NCI-H1092 treated with DMSO at 0.1 percent for 48 hours (cell line): ENCODE measurements at places on chromosomes 2 and 18.

DNA sequence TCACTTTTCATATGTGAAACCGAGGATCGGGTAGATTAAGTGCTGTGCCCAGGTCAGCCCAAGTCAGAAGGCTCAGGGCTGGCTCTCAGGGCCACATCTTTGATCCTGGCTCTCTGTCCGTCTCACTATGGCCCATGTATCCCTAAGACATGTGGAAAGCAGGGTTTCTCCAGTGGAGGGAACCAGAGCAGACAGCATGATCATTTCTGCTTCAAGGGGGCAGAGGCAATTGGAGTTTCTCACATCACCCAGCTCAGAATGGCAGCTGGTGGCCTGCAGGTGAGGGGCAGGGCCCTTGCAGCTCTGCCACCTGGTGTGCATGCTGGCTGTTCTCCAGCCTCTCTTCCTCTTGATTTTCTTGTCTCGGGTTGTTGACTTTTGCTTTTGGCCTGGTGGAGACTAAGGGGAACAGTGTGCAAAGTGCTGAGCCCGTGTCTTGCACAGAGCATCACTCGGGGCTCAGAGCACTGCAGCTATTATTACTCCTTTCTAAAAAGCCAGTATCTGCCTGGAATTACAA is 27.0 kb downstream of the LDLRAD4 start:
- DNase-seq, result peak; percentile 1

DNA sequence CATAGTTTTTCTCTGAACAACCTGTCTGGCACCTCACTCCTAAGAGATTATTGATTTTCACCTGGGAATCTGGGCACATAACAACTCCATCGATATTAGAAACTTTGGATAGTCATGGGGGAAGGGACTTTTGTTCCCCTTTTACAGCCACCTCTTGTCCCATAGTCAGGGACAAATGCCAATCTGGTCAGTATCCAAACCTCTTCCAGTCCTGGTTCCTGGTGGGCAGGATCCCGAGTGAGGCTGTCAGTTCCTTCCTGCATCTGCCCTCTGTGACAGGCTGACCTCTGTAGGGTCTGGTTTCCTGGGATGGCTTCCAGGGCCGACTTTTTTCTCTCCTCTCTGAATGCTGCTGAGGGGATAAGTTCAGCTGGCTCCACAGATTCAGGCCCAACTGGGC is 11.0 kb downstream of the KIF5C start:
- peak; percentile 50 for DNase-seq

GRCh38 chr2:12071318-12071717 is 324.9 kb downstream of the LPIN1 start:
- DNase-seq, result no peak

- no peak for DNase-seq
Observed at GRCh38 chr2:32768387-32769174, 140.7 kb downstream of the TTC27 start.

DNA sequence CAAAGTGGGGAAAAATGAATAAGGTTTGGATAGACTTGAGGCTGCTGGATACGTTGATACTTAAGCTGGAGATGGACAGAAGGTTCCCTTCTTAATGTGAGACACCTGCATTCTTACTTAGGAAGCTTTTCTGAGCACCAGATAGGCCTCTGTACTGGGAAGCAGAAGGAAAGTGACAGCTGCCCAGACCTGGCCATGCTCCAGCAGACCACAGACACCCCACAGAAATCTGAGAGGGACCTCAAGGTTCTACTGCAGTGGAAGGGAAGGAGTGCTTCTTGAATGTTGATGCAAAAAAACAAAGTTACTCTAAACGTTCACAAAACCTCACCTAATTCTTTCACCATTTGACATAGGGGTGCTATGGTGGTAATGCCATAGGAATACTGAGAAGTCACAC is 642.1 kb upstream of the ID2 start:
- no peak for DNase-seq

- DNase-seq, result no peak
Observed at GRCh38 chr2:217913436-217913835, 89.4 kb downstream of the TNS1 start.

DNA sequence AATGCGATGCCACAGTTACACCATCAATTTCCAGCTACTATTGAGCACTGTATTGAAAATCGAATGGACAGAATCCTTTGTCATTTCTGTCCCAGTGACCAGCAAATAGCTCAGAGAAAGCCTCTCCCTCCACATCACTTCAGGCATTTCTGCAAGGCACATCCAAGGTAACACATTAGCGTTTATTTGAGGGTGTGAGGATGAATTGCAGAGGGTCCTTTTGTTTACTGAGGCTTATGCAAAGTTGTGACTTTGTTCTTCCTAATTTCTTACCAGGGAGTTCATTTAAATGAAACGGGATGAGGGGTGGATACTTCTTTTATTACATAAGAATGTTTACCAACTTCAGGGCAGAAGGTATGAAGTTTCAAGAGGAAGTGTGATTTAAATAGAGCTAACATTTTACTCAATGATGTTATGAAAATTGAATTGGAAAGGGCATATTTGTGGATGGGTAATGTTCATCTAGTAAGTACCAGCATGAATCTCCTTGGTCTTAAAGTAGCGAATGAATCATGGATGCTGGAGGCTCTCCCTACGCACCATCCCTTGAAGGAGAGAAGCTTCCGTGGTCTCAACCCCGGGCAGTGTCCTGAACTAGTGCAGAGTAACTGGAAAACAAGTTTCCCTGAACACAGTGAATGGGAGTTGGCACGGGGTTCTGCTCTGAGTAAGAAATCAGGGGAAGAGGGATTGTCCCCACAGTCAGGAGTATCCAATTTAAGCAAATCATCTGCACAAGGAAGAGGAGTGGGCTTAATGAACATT is 756.5 kb downstream of the GALR1 start:
- DNase-seq, result no peak

- DNase-seq, result no peak
Observed at GRCh38 chr2:168816369-168816768, 13.9 kb downstream of the NOSTRIN start.

DNA sequence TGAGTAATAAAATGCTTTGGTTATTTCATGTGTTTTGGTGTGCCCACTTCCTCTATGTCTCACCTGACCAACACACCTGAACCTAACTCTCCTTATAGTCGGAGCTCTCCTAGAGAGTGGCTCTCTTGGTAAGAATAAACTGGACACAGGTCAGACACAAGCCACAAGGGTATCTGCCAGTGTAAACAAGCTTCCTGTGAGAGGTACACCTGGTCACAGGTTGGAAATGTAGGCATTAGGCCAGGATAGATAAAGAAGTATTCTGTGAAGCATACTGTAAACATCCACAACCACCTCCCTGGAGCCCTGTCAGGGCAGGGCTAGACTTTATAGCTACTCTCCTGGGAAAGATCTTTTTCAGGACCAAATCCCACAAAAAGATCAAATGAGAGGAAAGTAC is 69.4 kb downstream of the ZDBF2 start:
- DNase-seq, result no peak

DNA sequence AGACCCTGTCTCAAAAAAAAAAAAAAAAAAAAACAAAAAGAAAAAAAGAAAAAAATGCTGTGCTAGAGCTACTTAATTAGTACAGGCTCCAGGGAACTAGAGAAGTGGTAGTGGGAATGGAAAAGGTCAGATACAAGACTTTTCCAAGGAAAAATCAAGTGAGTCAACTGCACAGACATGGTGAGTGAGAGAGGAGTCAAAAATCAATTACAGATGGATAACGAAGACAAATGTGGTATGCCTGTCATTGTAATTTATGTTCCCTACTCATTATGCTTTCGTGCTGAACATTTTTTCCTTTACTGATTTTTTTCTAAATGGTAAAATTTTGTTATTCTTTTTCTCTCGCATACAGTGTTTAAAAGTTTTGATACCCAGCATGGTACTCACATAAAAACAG is 111.5 kb downstream of the MDH1 start:
- no peak for DNase-seq

DNA sequence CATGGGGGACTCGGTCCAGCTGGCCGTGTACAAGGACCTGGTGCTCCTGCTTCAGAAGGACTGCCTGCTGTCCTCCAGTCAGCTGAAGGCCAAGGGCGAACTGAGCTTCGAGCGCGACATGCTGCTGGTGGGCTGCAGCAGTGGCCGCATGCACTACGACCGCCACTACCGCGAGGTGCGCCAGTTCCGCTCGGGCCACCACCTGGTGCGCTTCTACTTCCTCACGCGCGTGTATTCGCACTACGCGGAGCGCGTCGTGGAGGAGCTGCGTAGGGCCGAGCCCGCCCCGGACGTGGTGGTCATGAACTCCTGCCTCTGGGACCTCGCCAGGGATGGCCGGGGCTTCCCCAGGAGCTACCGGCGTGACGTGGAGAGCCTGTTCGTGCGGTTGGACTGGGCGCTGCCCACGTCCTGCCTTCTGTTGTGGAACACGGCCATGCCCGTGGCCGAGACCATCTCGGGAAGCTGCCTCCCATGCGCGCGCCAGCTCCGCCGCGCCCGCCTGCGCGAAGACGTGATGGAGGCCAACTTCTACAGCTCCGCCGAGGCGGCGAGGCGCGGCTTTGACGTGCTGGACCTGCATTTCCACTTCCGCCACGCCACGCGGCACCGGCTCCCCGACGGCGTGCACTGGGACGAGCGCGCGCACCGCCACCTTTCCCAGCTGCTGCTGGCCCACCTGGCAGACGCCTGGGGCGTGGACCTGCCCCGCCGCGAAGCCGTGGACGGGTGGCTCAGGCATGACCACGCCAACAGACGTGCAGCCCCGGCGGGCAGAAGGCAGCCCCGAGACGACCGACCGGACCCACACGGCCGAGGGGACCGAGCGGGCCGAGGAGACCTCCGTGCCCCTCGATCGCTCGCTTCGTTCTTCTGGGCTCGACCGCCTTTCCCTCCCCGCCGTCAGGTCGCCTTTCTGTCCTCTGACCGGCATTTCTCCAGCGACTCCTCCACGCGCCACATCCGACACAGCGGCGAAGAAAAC is 293.9 kb upstream of the ERBB4 start:
- DNase-seq, result no peak

- DNase-seq, result no peak
Observed at GRCh38 chr18:23578891-23579653, 7.2 kb downstream of the NPC1 start.

- no peak for DNase-seq
Observed at GRCh38 chr2:34601561-34601960, 1002.5 kb upstream of the FAM98A start.

GRCh38 chr2:118169359-118170005 is 81.2 kb downstream of the INSIG2 start:
- no peak for DNase-seq

GRCh38 chr2:641164-641871 is 35.9 kb downstream of the TMEM18 start:
- DNase-seq, result no peak

- DNase-seq, result no peak
Observed at GRCh38 chr2:45237128-45237527, 227.9 kb upstream of the SIX2 start.

DNA sequence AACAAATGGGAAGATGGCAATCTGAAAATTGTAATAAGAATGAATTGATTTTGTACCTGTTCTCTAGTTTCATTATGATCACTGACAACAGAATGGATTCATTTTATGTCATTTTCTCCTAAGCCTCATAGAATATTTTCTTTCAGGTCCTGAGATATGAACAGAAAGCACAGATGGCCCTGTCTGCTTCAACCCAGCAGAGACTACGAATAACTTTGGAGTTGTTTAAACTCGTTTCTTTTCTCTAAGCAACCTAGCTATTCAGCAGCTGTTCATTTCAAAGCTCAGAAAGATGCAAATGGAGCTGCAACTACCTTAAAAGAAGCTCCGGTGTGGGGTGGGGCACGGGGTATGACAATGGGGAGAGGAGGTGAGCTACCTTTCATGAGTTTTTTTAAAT is 124.9 kb downstream of the ALK start:
- DNase-seq, result no peak

DNA sequence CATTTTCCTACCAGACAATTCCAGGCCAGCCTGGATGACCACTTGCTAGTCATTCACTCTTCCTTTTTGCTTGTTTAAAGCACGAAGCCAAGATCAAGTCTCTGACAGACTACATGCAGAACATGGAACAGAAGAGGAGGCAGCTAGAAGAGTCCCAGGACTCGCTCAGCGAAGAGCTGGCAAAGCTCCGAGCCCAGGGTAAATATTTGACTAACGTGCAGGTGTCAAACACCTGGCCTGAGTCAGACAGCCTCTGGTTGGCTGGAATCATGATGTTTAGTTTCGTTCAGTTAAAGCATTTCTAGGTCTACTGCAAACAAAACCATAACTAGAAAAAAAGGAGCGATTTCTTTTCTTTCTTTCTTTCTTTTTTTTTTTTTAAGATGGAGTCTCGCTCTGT is 44.2 kb upstream of the LYPD6B start:
- no peak for DNase-seq

DNA sequence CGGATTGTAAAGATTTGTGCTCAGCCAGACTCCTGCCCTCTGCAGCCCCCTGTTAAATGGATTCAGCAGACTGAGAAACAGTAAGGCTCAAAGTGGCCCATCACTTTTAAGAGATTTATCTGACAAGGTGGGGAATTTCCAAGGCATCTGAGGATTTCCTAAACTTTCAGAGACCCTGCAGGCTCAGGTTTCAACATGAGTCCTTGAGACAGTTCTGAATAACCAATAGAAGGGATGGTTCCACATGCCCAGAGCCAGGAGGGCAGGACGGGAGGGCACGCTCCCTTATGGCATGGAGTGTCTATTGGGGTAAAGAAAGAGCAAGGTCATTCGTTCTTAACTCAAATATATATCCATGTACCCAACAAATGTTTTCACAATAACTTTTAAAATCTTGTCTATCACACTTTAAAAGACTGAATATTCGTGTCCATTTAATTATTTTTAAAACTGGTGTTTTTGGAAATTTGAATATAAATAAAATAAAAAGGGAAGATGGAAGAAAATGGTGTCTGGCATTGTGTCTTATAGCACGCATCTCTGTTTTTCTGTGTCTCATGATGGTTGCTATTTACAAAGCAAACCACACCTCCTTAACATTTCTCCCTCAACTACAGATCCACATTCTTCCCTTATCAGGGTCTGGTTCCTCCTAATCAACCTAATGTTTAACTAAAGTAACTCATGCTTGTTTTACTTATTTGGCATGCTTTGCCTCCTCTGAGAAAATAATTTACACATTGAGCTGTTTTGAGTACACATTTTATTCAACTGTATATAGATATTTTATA is 56.0 kb upstream of the DSG1 start:
- no peak for DNase-seq

DNA sequence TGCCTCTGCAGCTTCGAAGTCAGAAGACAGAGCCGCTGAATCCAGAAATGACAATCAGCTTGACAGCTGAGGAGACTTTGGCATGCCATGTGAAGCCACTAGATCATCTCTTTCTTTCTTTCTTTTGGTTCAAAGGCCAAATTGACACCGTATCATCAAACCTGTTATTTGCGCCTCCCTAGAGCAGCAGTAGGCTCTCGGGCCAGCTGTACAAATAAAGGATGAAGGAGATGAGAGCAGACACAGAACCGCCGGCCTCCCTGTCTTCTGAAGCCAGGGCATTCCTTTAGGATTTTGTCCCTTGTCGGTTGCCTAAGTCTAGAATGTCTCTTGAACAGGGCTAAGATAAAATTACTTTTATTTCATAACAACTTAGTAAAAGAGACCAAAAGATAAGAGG is 36.8 kb downstream of the COL4A4 start:
- peak; percentile 51 for DNase-seq

DNA sequence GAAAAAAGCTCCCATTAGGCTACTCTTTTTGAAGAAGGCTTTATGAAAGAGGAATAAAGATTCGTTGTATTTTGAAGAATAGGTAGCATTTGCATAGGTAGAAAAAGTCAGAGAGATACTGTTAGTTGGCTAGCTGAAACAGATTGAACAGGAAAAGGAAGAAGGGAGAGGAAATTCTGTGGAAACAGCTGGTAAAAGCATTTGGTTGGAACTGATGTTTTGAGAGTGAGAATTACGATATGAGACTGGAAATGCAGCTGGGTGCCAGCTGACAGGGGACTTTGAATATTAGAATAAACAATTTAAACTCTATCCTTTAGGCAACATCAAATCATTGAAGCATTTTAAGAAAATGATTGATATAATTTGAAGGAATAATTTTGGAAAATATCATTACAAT is 96.7 kb upstream of the CNTNAP5 start:
- DNase-seq, result no peak
